ENCODE measurements at places on chromosomes 1 and 21.

GRCh38 chr1:214219902-214220301, 61.1 kb upstream of the SMYD2 start:
- no peak for DNase-seq

DNA sequence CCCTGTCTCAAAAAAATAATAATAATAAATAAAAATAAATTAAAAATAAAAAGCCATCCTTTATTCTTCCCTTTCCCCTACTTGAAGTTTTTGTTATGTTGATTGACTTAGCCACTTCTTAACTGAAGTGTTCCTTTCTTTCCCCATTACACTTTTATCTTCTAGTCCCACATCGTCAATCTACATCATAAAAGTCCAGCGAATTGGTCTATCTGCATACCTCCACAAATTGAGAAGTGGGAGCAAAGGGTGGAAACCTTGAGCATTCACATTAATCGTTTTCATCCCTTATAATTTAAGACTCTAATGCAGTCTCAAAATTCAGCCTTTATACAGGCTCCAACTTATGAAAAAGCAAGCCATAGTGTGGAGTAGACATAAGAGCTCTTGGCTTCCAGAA, 6.5 kb upstream of the ZYG11A start:
- no peak for DNase-seq

- no peak for DNase-seq
These were observed 43.7 kb upstream of the IVNS1ABP start for GRCh38 chr1:185360714-185361113.

GRCh38 chr1:27602462-27603308, 1.3 kb downstream of the AHDC1 start:
- no peak for DNase-seq

- DNase-seq, result no peak
These were observed 27.9 kb downstream of the RBM11 start for GRCh38 chr21:14243874-14244273.

DNA sequence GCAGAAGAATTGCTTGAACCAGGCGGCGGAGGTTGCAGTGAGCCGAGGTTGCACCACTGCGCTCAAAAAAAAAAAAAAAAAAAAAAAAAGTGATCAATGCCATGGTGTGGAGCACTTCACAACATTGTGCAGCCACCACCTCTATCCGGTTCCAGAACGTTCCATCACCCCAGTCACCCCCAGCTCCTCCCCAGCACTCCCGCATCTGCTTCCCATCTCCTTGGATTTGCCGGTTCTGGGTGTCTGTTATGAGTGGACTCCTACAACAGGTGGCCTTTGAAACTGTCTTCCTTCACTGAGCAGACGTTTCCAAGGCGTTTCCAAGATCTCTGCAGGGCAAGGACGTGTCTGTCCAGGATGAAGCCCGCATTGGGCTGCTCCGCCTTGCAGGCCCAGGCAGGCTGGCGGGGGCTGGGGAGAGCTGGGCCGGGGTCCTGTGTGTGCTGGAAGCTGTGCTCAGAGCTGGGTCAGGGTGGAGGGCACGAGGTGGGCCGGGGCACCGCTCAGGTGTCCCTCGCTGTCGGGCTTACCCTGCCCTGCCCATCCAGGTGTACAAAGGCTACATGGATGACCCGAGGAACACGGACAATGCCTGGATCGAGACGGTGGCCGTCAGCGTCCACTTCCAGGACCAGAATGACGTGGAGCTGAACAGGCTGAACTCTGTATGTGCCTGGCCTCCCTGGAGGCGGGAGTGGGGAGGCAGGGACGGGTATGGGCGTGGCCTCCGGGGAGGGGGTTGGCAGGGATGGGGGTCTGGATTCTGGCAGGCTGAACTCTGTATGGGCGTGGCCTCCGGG, 14.9 kb upstream of the LRRC3 start:
- no peak for DNase-seq

- no peak for DNase-seq
These were observed 107.0 kb downstream of the PLXNA2 start for GRCh38 chr1:208137193-208137592.

DNA sequence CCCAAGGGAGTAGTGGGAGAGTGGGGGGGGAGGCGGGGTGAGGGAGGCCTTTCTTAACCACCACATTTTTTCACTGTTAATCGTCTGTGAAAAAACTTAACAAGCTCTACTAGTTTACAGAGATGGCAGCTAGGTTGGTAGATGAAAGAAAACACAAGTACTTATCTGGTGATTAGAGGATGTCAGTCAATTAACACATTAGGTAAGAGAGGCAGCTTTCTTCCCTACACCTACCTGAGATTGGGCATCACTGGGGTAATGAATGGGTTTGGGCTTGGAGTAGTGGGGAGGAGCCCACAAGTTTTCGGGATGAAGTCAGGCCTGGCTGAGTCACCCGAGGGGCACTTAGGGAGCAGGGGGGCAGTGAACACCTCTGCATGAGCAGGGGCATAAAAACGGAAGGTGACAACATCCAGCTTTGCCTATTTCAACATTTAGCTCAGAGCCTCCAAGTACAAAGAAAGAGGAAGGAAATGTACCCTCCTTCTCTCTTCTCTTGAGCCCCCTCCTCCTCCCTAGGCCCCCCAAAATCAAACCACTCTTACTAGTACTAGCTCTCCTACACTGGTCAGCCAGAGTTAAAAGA, 2.5 kb downstream of the LBR start:
- DNase-seq, result no peak

GRCh38 chr1:61956784-61957183, 214.5 kb downstream of the PATJ start:
- no peak for DNase-seq

DNA sequence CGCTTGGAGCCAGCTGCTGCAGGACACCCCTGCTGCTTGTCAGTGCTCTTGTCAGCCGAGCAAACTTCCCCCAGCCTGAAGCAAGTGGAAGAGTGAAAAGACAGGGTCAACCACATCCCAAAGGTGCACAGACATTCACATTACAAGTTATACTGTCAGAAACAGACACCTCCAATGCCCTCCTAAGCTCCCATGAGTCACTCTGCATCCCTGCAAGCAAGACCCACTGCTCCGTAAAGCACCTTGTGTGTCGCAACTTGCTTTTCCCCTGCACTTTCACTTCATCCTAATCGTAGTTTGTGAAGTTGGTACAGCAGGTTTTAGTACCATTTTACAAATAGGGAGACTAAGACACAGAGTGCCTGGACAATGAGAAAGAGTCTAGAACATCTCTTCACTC, 51.1 kb downstream of the KCNH1 start:
- no peak for DNase-seq

DNA sequence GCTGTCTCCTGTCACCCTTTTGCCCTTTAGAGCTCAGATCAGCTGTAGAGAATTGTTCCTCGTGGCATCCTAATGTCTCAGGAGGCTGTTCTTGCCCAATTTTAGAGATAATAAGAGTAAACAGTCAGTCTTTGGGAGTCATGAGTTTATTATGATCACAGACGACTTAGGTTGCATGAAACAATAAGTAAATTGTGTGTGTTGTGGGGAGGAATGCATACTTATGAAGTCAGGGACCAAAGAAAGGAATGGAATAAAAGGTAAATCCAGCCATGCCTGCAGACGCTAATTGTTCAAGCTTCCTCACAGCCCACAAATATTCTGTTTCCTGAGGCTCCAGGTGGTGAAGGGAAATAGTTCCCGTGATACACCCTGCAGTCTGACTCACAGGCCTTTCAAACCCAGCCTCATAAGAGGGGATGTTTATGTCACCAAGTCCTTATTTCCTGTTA, 897 bp downstream of the EPHX4 start:
- DNase-seq, result no peak

DNA sequence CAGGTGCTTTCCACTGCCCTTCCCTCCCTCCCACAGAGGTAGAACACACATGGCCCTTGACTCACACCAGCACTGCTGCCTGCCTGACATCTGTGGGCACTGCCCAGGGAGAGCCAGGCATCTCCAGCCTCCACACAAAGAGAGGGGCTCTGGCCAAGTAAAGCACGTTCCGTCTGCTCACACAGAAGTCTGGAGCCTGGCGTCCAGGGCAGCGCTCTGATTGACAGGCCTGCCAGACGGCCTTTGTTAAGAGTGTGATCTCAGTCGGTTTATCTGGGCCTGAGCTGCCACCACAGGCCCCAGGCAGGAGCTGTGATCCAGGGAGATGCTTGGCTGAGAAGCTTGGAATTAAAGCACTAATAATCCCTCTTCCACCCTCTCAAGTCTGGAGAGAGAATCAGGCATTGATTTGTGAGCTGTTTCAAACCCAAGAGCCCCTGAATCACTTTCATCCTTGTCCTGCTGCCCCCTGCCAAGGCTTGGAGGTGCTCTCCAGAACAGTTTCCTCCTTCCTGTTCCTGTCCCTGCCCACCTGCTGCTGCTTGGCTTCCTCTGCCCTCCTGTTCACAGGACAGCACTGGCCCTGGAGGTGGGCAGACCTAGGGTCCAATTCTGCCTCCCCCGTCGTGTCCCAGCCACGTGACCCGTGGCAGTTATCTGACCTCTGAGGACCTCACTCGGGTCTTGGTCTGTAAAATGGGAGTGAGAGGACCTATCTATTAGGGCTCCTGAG, 3.7 kb downstream of the DMRTB1 start:
- DNase-seq, result no peak

- DNase-seq, result no peak
These were observed 29.9 kb upstream of the SLC44A3 start for GRCh38 chr1:94790246-94790645.

DNA sequence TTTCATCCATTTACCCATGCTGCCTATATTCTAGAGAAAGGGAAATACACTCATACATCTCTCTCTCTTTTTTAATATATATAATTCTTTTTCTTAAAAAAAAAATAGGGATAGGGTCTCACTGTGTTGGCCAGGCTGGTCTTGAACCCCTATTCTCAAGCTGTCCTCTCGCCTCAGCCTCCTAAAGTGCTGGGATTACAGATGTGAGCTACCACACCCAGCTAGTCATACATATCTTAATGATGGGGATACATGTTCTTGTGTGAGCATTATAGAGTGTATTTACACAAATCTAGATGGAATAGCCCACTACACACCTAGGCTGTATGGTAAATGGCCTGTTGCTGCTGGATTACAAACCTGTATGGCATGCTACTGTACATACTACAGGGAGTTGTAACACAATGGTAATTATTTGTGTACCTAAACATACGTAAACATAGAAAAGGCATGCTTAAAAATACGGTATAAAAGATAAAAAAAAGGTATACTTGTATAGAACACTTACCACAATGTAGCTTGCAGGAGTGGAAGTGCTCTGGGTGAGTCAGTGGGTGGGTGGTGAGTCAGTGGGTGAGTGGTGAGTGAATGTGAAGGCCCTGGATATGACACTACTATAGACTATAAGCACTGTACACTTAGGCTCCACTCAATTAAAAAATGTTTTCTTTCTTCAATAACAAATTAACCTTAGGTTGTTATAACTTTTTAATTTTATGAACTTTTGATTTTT, 72.9 kb downstream of the IVNS1ABP start:
- no peak for DNase-seq

- DNase-seq, result no peak
These were observed 396.0 kb downstream of the LRRIQ3 start for GRCh38 chr1:73801912-73802429.

GRCh38 chr21:42190486-42190863, 28.5 kb upstream of the ABCG1 start:
- peak; percentile 75 for DNase-seq

GRCh38 chr21:31293986-31294385, 50.1 kb downstream of the TIAM1 start:
- no peak for DNase-seq

- DNase-seq, result no peak
These were observed 3.1 kb downstream of the C1orf162 start for GRCh38 chr1:111476761-111477309.

- no peak for DNase-seq
These were observed 58.5 kb downstream of the BEND5 start for GRCh38 chr1:48718116-48718630.

DNA sequence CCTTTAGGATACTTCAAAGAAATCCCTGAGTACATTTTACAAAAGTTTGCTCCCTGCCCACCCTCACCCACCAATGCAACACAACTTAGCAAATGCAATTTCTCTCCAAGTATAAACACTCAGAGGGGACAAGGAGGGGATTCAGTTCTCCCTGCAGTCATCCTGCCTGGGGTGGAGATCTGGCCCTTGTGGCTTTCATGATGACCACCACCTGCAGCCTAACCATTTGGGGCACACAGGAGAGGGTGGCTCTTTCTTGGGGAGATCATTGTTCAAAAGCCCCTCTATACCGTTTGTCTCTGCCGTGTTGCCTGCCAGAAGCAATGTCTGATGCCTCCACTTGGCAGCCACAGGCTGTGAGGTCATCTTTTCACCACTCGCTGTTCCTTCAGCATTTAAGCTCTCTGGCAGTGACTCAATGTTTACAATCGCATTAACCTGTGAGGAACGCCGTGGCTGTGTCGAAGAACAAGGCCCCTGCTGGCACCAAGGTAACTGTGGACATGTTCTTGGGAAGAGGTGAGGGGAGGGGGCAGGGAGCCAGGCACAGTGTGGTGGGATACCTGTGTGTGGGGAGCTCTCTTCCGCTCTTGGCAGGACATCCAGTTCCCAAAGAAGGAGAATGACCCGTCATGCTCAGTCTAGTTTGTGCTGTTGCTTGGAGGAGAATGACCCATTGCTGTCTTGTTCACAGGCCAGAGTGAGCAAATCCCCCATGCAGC, 103.9 kb upstream of the DUSP10 start:
- peak; percentile 36 for DNase-seq

DNA sequence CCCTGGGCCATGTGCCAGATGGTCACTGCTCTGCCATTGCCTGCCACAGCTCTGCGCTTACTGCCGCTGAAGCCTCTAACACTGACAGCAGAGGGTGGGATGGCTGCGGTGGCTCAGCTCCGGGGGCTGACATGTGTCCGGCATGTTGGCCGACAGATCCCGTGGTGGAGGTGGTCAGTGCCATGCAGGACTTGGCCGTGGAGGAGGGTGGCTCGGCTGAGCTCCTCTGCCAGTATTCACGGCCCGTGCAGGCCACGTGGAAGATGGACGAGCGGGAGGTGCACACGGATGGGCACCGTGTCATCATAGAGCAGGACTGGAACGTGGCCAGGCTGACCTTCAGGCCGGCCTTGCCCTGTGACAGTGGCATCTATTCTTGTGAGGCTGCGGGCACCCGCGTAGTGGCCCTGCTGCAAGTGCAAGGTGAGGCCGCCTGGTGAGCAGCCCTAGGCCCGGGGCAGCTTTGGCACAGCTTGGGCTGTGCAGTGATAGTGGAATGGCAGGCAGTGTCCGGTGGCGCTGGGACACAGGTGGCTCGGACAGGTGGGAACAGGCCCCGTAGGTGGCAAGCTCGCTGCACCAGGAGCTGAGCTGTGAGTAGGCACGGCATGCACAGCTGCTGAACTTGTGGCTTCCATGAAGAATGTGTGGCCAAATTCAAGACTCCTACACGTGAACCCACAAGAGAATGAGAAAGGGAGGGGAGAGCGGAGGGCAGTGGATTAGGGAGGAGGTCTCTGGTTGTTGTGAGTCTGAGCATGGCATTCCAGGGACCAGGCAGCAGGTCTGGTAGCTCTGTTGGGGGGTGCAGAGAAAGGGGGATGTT, 91.8 kb downstream of the TRIM11 start:
- DNase-seq, result no peak

- DNase-seq, result no peak
These were observed 45.4 kb downstream of the S100B start for GRCh38 chr21:46559291-46559983.

DNA sequence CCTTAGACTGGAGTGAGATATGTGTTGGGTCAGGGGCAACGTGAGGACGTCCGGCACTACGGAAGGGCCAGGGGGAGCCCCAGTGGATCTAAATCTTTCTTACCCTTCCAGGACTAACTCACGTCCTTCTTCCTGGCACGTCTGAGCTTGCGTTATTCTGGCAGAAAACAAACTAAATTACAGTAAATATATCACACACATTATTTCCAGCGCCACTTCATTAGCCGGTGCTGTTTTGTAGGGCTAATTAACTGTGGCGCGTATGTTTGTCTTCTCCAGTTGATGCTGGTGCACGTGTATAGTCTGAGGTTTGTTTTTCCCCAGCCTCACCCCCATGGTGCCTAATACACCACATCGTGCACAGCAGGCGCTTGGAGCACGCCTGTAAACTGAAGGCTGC, 59.2 kb downstream of the TLR5 start:
- DNase-seq, result no peak

Measured in hypothalamus (tissue), 51 donors.